Esophagus mucosa (tissue), 1 donor: ENCODE measurements at places on chromosomes 11 and 22. TPM values are rescaled to one million over a fixed set of nuclear protein-coding genes. Genes with fewer than 3 reads are reported as not detected.

The POU2AF2 gene
- not detected for total RNA-seq

The OR4P4 gene
- total RNA-seq: not detected

DNA sequence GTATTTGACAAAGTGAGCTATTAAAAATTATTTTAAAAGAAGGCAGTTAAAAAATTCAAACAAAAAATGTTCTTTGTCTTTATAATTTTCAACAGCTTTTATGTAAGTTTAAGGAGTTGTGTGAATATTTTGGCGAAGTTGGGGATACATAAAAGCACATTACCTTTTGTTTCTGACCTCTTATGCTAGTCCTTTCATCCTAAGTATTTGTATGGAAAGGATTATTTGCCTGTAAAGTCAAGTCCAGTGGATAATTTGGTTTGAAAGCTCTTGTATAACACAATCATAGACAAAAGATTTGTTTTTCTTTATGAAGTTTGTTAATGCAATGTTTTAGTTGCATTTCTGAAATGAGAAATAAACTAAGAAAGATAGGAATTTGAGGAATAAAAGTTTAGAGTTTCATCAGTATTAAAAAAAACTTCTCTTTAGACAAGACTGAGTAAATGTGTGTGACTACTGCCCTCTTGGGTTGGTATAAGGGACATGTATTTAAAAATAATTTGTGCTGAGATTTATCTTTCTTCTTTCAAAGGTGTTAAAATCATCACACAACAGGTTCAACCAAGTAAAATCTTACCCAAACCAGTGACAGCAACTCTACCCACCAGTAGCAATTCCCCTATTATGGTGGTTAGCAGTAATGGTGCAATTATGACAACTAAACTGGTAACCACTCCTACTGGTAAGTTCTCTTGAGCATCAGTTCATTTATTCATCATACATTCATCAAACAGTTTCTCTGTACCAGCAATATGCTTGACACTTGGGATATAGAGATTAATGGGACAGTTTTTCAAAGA, 68.2 kb downstream of the EMSY start:
- ATAC-seq: no peak

The CHRM4 gene
- total RNA-seq: 0.12 TPM

GRCh38 chr11:35398881-35399280, 20.5 kb downstream of the SLC1A2 start:
- ATAC-seq: no peak

GRCh38 chr11:1054143-1055108, 17.9 kb upstream of the MUC6 start:
- ATAC-seq: no peak

The NAALADL1 gene
- total RNA-seq: 2.7 TPM

The ADAMTS15 gene
- total RNA-seq: 2.0 TPM

- ATAC-seq: no peak
Measured at GRCh38 chr11:119716582-119717498, 12.2 kb downstream of the NECTIN1 start.

DNA sequence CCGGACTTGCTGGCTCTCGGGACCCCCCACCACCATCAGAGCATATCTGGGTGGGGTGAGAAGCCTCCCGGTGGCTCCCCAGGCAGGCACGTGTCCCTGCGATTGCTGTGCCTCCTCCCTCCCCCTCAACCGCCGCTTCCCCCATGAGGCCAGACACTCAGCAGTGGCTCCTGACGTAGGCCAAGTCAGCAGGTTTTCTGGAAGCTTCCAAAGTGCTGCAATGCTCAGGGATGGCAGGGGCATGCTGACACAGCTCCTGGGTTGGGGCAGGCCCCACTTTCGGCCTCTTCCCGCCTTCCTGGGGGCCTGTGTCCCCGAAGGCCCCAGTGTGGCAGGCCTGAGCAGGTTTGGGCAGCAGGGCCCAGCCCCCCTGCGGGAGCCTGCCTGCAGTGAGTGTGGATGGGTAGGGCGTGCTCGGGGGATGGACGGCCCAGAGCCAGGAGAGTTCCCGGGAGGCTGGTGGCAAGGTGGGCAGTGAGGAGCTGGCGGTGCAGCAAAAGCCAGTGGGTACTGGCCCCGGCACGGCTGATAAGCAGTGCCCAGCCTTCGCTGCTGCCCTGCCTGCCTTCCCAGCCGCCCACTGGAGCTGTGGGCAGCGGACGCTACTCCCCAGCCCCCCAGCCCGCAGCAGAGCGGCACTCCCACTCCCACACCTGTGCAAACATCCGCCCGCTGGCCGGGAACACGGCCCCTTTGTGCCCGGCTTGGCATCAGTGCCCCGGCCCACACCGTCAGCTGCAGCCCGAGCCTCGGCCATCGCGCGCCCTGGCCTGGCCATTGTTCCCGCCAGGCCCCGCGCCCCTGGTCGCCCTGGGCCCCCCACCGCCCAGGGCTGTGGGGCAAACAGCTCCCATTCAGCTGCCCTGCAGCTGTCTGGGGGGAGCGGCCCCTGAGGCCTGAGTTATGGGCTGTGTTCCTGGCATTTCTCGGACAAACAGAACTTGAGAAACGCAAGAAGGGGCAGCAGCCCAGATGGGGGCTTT, 125.0 kb downstream of the KCNQ1OT1 start:
- peak; percentile 6 for ATAC-seq
